GM12892 (cell line): ENCODE measurements at places on chromosomes 6 and 20.

DNA sequence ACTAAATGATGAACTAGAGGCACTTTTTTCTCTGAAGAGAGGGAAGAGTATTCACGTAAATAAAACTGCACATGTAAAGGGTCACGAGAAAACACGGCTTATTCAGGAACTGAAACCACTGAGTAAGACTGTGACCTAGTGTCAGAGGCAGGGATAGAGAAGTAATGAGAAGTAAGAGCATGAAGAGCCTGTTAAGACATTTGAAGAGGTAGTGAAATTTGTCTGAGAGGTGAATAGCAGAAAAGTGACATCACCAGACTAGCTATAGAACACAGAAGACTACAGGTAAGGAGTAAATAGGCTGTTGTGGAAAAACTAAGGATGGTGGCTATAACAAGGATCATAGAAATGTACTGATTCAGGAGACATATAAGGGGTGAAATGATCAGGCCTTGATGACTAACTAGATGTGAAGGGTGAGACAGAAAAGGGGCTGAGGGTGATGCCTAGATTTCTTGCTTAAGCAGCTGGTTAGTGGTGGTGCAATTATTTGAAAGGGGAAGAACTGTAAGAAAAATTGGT is 76.8 kb downstream of the REV3L start:
- DNase-seq: no peak

DNA sequence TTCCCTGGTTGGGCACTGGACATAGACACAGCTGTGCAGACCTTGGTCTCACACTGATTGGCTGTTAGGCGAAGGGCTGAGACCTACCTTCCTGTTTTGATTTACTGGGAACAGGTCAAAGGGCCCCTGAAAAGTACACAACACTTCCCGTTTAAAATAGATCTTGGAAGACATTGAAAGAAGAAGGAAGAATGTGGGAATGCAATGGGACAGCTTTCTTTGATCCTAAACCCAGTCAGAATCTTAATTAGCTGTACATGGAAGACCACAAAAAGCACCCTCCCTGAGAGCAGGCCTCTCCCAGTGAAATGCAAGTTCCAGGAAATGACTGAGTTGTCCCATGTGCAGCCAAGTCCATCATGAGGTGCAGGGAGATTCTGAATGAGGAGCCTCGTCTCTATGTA is 83.6 kb upstream of the EXOC2 start:
- DNase-seq: no peak

- DNase-seq: no peak
Measured at GRCh38 chr6:161745594-161746141, 471.8 kb upstream of the AGPAT4 start.

GRCh38 chr20:8065691-8066090 is 46.1 kb upstream of the TMX4 start:
- no peak for DNase-seq

- DNase-seq: no peak
Measured at GRCh38 chr6:127462376-127462775, 3.2 kb upstream of the KIAA0408 start.

DNA sequence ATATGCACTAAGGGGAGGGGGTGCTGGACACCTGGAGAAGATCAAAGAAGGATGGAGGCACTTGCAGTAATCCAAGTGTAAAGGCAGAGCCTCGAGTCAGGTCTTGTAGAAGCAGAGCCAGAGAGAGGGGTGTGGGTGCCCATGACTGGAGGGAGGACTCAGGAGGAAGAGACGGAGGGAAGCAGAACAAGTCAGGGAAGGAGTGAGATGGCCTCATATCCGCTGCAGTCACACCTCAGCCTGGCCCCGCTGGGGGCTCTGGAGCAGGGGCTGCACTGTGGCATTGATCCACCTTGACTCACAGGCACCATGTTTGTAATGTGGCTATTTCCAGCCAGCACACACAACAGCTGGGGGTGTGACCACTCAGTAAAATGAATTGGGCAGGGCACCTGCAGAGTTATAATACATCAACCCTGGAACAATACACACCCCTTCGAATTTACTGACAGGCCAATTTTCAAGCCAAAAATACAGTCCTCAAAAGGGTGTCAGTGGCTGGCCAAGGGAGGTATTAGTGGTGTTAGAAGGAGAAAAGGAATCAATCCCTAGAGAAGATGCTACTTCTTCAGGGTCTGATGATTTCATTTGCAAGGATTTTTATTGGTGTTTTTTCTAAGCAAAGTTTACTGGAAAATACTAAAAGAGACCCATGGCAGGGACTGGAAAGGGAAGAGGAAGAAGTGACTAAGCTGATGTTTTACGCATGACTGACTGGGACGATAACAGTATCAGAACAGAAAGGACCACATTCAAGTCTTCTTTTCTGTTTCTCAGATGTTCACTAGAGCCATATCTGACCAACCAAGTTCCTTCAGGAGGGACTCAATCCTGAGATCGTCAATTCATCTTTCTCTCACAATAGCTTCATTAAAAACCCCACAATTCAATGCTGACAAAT is 18.9 kb upstream of the NXT1 start:
- DNase-seq: no peak

- DNase-seq: no peak
Measured at GRCh38 chr6:51842804-51843378, 244.5 kb downstream of the PKHD1 start.

DNA sequence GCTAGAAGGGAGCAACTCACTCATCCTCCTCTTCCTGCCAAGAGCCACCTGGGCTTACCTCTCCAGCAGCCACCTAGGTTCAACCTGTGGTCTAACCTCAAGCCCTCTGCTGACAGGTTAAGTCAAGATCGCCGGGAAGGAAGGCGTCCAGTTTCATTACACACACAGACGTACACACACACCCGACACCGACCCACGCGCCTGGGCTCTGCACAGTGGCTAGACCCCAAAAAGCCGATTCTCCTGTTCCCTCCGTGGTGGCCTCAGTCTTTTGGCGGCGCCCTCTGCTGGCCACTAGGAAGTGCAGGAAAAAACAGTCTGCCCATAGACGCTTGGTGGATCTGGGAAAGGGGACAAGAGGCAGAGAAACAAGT is 52.8 kb downstream of the MRPL14 start:
- peak; percentile 82 for DNase-seq

DNA sequence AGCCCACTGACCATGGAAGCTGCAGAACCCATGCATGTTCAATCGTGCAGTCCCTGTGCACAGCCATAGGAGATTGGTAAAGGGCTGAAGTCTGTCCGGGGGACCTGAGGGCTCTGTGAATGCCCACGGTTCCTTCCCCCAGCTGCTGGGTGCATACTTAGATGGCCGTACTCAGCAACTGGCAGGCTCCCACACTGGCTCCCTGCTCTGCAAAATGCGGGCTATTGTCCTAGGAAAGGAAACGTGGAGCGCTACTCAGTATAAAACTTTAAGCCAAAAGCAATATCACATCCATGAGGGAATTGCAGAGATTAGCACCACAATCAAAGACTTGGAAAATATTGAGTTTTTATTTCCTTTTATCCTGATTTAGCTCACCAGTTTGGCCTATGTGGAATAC is 202.0 kb downstream of the WDR27 start:
- DNase-seq: no peak

DNA sequence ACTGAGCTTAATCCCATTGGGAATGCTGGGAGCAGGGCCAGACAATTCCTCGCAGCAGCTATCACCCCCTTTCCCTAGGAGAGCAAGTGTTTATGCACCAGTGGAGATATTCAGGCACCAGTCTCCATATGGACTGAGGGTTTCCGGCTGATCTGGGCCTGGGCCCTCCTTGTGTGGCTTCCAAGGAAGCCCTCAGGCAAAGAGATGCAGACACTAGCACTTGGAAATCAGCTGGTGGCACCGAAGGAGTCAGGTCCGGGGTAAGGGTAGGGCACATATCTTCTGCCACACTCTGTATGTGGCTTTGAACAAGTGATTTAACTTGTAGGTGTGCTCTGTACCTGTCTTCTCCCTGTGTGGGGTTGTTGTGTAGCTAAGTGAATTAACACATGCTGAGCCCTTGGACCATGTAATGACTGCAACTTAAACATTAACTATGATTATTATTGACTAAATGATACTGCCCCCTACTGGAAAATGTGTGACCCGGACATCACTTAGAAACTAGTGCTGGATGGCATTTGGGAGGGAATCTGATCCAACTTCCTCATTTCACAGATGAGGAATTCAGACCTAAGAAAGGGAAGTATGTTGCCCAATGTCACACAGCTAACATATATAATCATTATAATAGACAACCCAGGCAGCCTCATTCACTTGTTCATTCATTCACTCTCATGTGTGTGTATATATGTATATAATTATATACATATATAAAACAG is 19.3 kb upstream of the WFDC2 start:
- no peak for DNase-seq

GRCh38 chr6:56046576-56046975 is 171.2 kb upstream of the BMP5 start:
- no peak for DNase-seq

DNA sequence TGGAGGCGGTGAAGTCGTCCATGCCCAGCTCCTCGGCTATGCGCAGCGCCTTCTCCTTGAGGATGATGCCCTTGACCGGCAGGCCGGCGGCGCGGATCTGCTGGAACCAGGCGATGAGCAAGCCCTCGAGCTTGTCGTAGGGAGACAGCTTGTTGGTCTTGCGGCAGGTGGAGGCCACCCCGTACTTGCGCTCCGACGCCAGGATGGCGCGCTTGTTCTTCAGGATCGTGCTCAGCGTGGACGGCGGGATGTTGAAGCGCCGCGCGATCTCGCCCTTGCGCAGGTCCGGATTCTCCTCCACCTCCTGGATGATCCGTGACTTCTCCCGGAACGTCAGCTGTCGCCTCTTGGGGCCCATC is 435 bp downstream of the CENPB start:
- peak; percentile 50 for DNase-seq
